ENCODE measurements at places on chromosomes 4 and X. TPM values are rescaled to one million over a fixed set of nuclear protein-coding genes. Genes with fewer than 3 reads are reported as not detected.

The XG gene
- total RNA-seq, result not detected

The TSPAN7 gene
- 0.24 TPM for total RNA-seq

The SLC16A2 gene
- total RNA-seq, result 0.08 TPM

The RAB40A gene
- 0.08 TPM for total RNA-seq

All from GM12878 (cell line).